ENCODE measurements at places on chromosomes 3 and 15. TPM values are rescaled to one million over a fixed set of nuclear protein-coding genes. Genes with fewer than 3 reads are reported as not detected.

DNASE1L3 gene
- not detected for total RNA-seq

ZNF662 gene
- not detected for total RNA-seq

EFHB gene
- total RNA-seq = 1.8 TPM

SNTN gene
- not detected for total RNA-seq

CADPS gene
- not detected for total RNA-seq

ETV5 gene
- 49.8 TPM for total RNA-seq

CD86 gene
- not detected for total RNA-seq

XYLB gene
- total RNA-seq = 3.2 TPM

LRRC34 gene
- 12.0 TPM for total RNA-seq

BLOC1S6 gene
- total RNA-seq = 66.1 TPM

CD200R1 gene
- not detected for total RNA-seq

MUC4 gene
- total RNA-seq = 0.06 TPM

MYZAP gene
- not detected for total RNA-seq

GOLGA6B gene
- total RNA-seq = not detected

NR2F2 gene
- 16.0 TPM for total RNA-seq

SLMAP gene
- 24.7 TPM for total RNA-seq

PLCH1 gene
- total RNA-seq = 5.6 TPM

SPRED1 gene
- total RNA-seq = 11.2 TPM

LDHAL6B gene
- total RNA-seq = not detected

PPP2R3A gene
- 3.4 TPM for total RNA-seq

EOMES gene
- total RNA-seq = not detected

PTH1R gene
- 3.1 TPM for total RNA-seq

DNAH1 gene
- 1.0 TPM for total RNA-seq

AADACL2 gene
- not detected for total RNA-seq

PSTPIP1 gene
- not detected for total RNA-seq

GOLGA6A gene
- total RNA-seq = 1.0 TPM

KCNAB1 gene
- not detected for total RNA-seq

CCDC13 gene
- total RNA-seq = not detected

VILL gene
- 1.2 TPM for total RNA-seq

IREB2 gene
- total RNA-seq = 10.9 TPM

SI gene
- not detected for total RNA-seq
